ENCODE measurements at places on chromosomes 16 and 17.

- no peak for DNase-seq
Measured at GRCh38 chr16:1791256-1791942, 2.1 kb downstream of the IGFALS start.

DNA sequence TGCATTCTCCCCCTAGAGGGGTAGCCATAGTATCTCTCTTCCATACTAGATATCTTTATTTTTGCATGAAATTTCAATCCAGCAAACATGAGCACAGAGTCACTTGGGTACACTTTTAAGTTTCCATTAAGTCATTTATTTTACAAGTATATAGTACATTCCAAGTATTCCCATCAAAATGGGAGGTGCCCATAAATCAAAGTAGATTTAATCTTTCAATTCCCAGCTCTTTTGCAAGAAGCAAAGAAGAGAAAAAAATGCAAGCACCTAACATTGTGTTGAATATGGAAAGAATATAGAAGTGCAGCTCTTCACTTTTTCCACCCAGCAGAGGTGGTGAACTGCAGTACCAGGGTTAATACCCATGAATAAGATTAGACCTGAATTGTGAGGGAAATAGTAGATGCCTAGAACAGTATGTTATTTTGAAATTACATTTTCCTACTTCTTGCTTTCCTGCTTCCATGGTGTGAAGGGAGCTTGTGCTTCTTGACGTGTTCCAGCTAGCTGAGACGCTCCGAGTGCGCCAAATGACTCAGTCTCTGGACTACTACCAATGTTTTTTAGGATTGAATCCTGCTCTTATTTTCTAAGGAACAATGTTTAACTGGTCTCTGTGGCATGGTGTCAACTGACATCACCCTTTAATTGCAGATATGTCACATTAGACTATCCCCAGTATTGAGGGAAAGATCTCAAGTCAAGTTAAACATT, 151.1 kb upstream of the MAF start:
- DNase-seq = peak; percentile 86

DNA sequence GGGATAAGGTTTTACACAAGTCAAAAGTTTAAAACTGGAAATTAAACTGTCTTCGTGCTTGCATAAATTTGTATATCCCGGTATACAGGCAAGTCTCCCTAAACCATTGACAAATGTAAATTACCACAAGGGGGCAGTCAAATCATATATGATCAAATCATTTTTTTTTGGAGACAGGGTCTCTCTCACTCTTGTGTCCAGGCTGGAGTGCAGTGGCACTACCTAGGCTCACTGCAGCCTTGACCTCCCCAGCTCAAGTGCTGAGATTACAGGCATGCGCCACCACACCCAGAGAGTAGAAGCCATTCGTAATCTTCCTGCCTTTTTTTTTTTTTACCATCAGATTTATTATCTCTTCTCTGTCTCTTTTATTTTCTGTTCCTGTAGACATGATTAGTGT, 18.5 kb downstream of the TOP2A start:
- no peak for DNase-seq

GRCh38 chr17:1376061-1376460, 24.0 kb downstream of the YWHAE start:
- no peak for DNase-seq

- DNase-seq = no peak
Measured at GRCh38 chr17:77613218-77613617, 345.3 kb upstream of the TNRC6C start.

DNA sequence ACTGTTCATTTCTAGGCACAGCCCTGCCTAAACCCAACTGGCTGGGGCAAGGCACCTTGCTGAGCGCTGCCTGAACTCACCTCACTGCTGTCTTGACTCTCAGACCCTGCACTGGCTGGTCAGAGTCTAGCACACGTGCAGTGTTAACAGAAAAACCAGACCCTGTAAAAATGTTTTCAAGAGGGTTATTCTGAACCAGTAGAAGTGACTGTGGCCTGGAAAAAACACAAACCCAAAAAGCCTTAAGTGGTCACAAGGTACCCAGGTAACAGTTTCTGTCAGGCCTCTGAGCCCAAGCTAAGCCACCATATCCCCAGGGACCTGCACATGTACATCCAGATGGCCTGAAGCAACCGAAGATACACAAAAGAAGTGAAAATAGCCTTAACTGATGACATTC, 6.1 kb upstream of the EIF4A3 start:
- DNase-seq = no peak

GRCh38 chr17:75783069-75783783, 1.4 kb upstream of the UNK start:
- peak; percentile 78 for DNase-seq

DNA sequence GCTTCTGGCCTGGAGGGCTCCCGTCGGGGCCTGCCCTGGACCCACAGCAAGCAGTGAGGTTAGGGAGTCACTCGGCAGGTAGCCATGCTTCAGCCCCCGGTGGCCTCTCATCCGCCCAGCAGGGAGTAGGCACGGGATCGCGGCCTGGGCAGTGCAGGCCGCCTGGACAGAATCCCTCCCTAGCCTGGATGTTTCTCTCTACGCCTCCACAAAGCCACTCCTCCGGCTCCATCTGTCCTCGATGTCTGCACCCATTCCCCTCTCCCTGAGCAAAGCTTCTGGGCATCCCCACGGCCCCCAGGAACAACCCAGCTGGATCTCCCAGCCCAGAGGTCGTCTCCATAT, 145.2 kb downstream of the RBFOX3 start:
- DNase-seq = no peak

- peak; percentile 91 for DNase-seq
Measured at GRCh38 chr17:11997147-11997971, at the start of gene ZNF18. Gene ZNF18 (minus strand): TSS chr17:11997475. CDS start chr17:11992829, 4,646 bp downstream.

- DNase-seq = no peak
Measured at GRCh38 chr16:49566432-49566831, 192.8 kb downstream of the C16orf78 start.

- peak; percentile 84 for DNase-seq
Measured at GRCh38 chr16:50065624-50066481, at the start of gene HEATR3. Gene HEATR3 (plus strand): TSS chr16:50065970. CDS start chr16:50066132, 162 bp downstream.

GRCh38 chr16:69936252-69936651, 14.9 kb upstream of the CLEC18A start:
- no peak for DNase-seq

DNA sequence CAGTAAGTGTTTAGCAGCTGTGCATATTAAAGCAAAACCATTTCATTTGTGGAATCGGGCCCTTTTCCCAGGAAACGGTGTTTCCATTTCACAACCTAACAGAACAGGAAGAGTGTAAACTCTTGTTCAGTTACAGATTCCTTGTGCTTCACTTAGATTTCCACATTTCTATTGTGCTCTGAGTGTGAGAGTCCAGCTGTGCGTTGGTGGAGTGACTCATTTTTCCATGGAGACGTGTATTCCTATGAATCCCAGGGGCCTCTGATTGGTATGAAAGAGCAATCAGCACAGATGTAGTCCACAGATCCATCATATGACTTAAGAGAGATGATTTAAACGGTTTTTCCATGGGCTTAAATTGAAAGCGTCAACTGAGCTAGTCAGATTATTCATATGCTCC, 13.3 kb upstream of the CAVIN1 start:
- DNase-seq = peak; percentile 76

- DNase-seq = peak; percentile 55
Measured at GRCh38 chr17:45098869-45099616, 33.3 kb downstream of the PLCD3 start.

DNA sequence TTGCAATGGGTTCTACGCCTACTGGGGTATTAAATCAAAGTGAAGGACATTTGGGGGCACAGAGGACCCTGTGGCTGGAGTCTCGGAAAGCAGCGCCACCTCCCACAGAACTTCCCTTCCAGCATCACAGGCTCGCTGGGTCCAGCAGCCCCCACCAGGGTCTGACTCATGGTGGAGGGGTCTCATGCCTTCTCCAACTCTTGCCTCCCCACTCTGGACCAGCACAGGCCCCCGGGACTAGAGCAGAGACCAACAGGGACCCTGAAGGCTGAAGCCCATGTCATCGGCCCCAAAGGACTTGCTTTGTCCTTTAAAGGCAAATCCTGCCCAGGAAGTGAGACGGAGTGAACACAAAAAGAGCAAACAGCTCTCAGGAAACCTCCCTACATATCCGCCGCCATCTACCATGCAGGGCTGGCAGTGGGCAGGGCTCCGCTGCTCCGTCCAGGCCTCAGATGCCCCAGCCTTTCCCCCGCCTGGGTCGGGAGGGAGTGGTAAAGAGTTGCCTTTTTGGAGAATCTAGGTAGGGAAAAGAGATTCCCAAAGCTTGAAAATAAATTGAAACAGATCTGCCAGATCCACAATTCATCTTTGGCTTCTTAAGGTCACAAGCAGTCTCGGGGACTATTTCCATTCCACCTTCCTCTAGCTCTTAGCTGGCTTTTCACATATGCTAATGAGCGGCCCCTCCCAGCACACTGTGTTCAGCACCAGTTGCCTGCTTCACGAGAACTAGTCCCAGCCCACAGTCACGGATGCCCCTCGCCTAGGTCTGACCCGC, 2.1 kb upstream of the GPRC5C start:
- peak; percentile 25 for DNase-seq

GRCh38 chr17:17710728-17711541, 29.7 kb downstream of the RAI1 start:
- DNase-seq = peak; percentile 86

- no peak for DNase-seq
Measured at GRCh38 chr16:51268237-51268636, 117.2 kb upstream of the SALL1 start.

- no peak for DNase-seq
Measured at GRCh38 chr16:74611721-74612120, 4.8 kb upstream of the GLG1 start.

DNA sequence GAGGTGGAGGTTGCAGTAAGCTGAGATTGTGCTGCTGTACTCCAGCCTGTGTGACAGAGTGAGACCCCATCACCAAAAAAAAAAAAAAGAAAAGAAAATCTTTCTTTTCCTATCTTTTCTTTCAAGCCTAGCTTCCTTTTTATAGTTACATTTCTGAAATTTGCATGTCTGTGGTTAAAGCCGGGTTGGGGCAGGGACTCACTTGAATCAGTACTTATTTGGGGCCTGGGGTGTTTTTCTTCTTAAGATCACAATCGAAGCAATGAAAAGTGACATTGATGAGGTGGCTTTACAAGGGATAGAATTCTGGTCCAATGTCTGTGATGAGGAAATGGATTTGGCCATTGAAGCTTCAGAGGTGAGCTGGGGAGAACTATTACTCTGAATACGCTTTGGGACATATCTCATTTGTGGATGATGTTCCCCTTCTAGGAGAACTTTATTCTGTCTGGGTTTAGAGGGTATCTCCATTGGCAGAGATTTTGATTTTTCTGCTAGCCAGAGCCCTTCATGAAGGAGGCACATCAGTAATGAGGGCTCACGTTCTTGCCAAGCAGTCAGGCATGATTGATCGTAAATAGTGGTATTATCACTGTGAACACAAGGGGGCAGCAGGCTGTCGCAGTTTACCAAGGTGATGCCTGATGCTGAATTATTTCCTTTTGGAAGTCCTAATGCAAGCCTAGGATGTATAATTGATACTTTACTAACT, 14.3 kb downstream of the KPNB1 start:
- peak; percentile 34 for DNase-seq

GRCh38 chr17:41544491-41544892, 16.4 kb upstream of the KRT19 start:
- DNase-seq = no peak

DNA sequence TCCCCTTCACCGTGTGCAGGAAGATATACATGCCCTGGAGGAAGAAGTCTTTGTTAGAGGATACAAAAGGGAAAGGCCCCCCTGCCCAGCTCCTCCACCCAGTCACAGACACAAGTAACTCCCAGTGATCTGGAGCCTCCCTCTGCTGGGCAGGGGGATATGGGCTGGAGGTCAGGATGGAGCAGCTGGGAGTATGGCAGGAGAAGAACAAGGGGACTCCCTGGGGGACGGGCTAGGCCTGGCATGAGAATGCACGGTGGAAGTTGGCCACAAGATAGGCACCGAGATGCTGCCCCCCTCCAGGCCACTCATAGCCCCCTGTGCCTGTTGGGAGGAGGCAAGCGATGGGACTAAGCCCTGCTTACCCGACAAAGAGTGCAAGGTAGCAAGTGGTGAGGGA, 4.2 kb downstream of the ORMDL3 start:
- DNase-seq = no peak

- DNase-seq = no peak
Measured at GRCh38 chr17:19614900-19615299, 33.7 kb upstream of the ALDH3A2 start.

DNA sequence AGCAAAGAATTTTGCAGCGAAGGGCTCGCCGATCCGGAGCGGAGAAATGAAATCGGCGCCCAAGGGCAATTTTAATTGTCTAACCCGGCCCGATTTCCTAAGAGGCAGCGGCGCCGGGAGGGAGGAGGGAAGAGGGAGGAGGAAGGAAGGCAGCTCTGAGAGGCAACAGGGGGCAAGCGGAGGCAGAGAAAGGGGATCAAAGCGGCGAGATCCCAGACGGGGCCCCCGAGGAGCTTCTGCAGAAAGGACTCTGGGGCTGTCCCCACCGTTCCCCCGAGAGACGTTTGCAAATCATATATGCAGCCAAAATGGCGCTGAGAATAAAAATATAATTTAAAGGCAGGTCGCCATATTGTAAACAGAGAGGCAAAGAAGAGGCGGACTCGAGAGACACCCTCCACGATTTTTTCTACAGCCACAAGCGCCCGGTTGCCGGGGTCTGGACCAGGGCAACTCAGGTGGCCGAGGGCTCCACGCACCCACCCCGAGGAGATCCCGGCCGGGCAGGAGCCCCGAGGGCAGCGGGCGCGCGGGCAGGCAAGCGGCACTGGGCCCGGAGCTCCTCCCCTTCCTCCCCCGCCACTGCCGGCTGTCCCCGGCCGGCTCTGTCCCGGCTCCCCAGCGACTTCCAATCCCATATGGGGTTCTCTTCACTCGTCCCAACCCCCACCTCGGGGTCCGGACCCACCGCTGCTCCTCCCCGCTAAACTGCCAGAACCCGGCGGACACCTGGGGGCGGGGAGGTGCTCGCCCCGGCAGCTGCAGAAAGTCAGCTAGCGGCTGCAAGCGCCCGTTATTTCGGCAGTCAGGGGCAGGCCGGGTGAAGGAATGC, 1.9 kb downstream of the PHF12 start:
- DNase-seq = peak; percentile 69

- DNase-seq = no peak
Measured at GRCh38 chr17:58234512-58234911, 3.9 kb upstream of the LPO start.

- peak; percentile 11 for DNase-seq
Measured at GRCh38 chr16:74760007-74760767, 14.4 kb downstream of the FA2H start.

DNA sequence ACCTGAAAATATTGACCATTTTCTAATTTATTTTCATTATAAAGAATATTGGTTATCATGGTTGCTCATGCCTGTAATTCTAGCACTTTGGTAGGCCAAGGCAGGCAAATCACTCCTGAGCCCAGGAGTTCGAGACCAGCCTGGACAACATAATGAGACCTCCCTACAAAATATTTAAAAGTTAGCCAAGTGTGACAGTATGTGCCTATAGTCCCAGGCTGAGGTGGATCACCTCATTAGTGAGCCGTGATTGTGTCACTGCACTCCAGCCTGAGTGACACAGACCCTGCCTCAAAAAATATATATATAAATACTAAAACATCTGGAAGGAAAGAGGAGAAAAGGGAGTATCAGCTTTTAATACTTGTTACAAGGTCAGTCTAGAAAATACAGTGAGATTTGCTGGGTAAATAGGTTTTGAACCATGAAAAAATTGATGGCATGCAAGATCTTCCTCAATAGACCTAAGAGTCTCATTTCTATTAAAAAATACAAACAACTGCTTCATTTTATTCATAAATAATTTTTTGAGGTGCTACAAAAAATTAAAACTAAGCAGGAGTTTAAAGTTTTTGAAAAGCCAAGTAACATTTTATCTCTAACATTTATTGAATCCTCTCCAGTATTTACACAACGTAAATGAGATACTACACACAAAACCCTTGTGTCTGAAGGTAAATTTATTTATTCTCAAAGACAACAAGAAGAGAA, 47.7 kb downstream of the TUBD1 start:
- peak; percentile 61 for DNase-seq

All from mammary epithelial cell (primary cell).